ENCODE measurements at places on chromosomes 11 and 22. TPM values are rescaled to one million over a fixed set of nuclear protein-coding genes. Genes with fewer than 3 reads are reported as not detected.

Gene VWA5A
- 19.2 TPM for total RNA-seq

Gene DNAJB7
- total RNA-seq = not detected

Gene ZBTB44
- total RNA-seq = 52.6 TPM

Gene HEPN1
- total RNA-seq = not detected

Gene BEST1
- total RNA-seq = 5.5 TPM

Gene PHETA2
- total RNA-seq = 33.8 TPM

Gene HORMAD2
- not detected for total RNA-seq

Gene SPTBN2
- total RNA-seq = 0.81 TPM

Gene CNTN5
- 0.36 TPM for total RNA-seq

Gene OSM
- not detected for total RNA-seq

Measured in hair follicle dermal papilla cell (primary cell).